T-helper 17 cell (primary cell): ENCODE measurements at places on chromosomes 2 and 18. TPM values are rescaled to one million over a fixed set of nuclear protein-coding genes. Genes with fewer than 3 reads are reported as not detected.

DNA sequence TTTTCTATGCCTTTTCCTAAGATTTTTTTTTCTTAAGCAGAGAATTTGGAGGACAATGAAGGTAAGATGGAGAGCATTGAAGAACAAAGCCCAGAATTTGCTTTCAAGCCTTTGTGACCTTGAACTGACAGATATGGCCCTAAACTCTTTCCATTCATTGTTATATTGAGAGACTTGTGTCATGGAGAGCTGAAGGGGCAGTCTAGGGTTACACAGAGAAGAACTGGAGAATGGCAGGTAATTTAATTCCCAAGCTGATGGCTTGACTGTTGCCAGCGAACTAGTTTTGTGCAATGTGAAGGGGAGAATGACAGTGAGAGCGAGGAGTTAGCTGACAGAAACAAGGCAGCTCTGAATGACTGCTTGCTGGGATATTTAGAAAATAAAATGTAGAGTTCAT is 1344.2 kb downstream of the LRP1B start:
- H3K4me1 ChIP-seq = no peaks in the 10 kb centered on the region
- H3K27me3 ChIP-seq = no peaks in the 10 kb centered on the region
- DNase-seq = no peak
- no peaks in the 10 kb centered on the region for H3K36me3 ChIP-seq

GRCh38 chr2:24075259-24075658 is 867 bp downstream of the SF3B6 start:
- H3K4me3 ChIP-seq = peak overlapping the region; percentile 95
- H3K27me3 ChIP-seq = no peaks in the 10 kb centered on the region
- no peaks in the 10 kb centered on the region for H3K36me3 ChIP-seq
- H3K27ac ChIP-seq = peak overlapping the region; percentile 92
- H3K4me1 ChIP-seq = peaks cover 23% of the 10 kb centered on the region
- DNase-seq = no peak

Gene TWSG1
- total RNA-seq = 6.1 TPM

DNA sequence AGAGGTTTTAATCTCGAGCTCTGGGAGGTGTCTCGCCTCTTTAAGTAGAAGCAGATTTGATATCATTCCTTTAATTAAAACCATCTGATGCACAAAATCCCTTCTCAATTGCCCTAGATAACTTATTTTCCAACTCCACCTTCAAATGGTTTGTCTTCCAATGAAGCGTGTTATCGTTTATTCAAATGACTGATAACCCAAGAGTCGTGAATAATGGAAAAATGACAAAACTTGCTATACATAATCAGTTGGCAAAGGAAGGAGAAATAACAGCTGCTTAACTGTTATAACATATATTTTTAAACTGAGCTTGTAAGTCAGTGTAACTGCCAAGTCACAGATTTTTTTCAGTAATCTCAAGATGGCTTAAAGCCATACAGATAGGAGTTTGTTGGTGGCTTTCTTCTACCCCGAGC is 144.6 kb downstream of the QPCT start:
- peaks cover 3% of the 10 kb centered on the region for H3K36me3 ChIP-seq
- H3K27ac ChIP-seq = no peak overlapping the region
- no peak overlapping the region for H3K4me3 ChIP-seq
- peaks cover 7% of the 10 kb centered on the region for H3K4me1 ChIP-seq
- H3K27me3 ChIP-seq = no peaks in the 10 kb centered on the region

Gene LAMA3
- not detected for total RNA-seq

DNA sequence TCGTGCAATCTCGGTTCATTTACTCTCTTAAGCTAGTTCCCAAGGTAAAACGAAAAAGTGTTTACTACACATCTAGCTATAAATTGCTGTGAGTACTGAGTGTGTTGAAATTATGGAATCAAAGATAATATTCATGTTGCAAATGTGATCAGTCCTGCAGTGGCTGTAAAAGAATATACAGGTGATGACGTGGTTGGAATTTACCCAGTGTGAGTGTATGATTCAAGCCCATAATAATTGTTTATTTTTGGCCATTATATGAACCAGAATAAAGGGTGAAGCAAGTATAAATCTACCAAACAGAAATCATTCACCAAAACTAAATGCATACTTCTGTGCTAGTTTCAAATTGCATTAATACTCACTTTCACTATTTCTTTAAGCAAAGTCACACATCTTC is 1363.6 kb upstream of the CHAC2 start:
- no peak for DNase-seq
- H3K4me3 ChIP-seq = no peak overlapping the region
- no peak overlapping the region for H3K27ac ChIP-seq

GRCh38 chr2:152336119-152336853 is 1.3 kb downstream of the FMNL2 start:
- peaks cover 7% of the 10 kb centered on the region for H3K4me1 ChIP-seq
- peaks cover 64% of the 10 kb centered on the region for H3K27me3 ChIP-seq
- peak overlapping the region; percentile 84 for H3K4me3 ChIP-seq
- H3K36me3 ChIP-seq = peaks cover 2% of the 10 kb centered on the region
- DNase-seq = no peak

- H3K4me3 ChIP-seq = no peak overlapping the region
- H3K27ac ChIP-seq = no peak overlapping the region
- peaks cover 4% of the 10 kb centered on the region for H3K4me1 ChIP-seq
- H3K36me3 ChIP-seq = peaks cover under 1% of the 10 kb centered on the region
- no peaks in the 10 kb centered on the region for H3K27me3 ChIP-seq
- DNase-seq = no peak
Measured at GRCh38 chr2:177519534-177520115, 127.1 kb downstream of the AGPS start.

Gene FEV
- not detected for total RNA-seq

DNA sequence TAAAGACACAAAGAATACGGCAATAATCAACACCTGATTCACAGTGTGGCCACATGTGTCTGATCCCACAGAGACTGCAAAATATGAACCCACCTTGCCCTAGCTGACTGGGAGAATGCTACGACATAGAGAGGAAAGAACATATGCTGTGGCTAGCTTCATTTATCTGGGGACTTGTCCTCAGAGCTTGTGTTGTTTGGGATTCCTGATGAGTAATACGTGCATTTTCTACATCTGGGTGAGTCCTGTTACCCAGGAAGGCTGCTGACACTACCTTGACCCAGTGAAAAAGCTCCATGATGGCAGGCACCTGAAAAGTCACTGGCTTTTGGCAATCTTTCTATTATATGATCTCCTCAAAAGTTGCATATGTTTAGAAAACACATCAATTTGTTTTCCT is 427.7 kb upstream of the LYPD1 start:
- no peaks in the 10 kb centered on the region for H3K36me3 ChIP-seq
- no peak overlapping the region for H3K27ac ChIP-seq
- H3K27me3 ChIP-seq = no peaks in the 10 kb centered on the region
- no peak for DNase-seq

Gene REG1B
- total RNA-seq = not detected

GRCh38 chr2:181904022-181904632 is 12.6 kb downstream of the ITPRID2 start:
- no peak overlapping the region for H3K27ac ChIP-seq
- no peak for DNase-seq
- no peak overlapping the region for H3K4me3 ChIP-seq

GRCh38 chr18:3875376-3875775 is 425.4 kb downstream of the TGIF1 start:
- H3K4me3 ChIP-seq = no peak overlapping the region
- H3K27me3 ChIP-seq = peaks cover 66% of the 10 kb centered on the region
- no peak overlapping the region for H3K27ac ChIP-seq
- no peak for DNase-seq
- H3K4me1 ChIP-seq = peaks cover 10% of the 10 kb centered on the region

DNA sequence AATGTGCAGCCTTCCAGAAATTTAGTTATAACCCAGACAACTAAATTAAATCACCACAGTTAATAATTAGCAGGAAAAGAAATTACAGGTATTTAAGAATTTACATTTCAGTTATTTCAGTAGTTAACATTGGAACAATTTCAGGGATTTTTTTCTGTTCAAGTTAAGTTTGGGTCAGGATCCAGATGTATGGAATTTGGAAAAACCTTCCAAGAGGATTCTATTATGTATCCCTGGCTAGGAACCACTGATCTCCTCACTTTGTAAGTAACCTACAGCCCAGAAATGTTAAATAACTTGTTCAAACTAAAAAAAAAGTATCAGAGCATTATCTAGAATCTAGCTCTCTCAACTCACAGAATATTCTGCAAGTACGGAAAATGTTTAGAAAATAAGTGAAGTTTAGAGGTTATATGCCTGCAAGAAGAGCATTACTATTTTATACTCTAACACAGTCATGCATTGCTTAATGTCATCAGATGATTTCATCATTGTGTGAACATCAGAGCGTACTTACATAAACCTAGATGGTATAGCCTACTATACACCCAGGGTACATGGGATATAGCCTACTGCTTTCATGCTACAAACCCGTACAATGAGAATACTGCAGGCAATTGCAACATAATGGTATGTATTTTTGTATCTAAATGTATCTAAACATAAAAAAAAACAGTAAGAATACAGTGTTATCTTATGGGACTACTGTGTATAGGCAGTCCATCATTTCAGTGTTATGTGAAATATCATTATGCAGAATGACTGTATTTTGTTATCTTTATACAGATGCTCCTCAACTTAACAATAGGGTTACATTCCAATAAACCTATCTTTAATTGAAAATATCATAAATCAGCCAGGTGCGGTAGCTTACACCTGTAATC is 6.1 kb downstream of the NCKAP1 start:
- no peaks in the 10 kb centered on the region for H3K36me3 ChIP-seq
- DNase-seq = no peak
- H3K4me3 ChIP-seq = no peak overlapping the region
- H3K27me3 ChIP-seq = peaks cover 36% of the 10 kb centered on the region
- no peak overlapping the region for H3K27ac ChIP-seq

Gene CKAP2L
- 0.97 TPM for total RNA-seq

Gene TMEM178A
- total RNA-seq = 0.89 TPM

DNA sequence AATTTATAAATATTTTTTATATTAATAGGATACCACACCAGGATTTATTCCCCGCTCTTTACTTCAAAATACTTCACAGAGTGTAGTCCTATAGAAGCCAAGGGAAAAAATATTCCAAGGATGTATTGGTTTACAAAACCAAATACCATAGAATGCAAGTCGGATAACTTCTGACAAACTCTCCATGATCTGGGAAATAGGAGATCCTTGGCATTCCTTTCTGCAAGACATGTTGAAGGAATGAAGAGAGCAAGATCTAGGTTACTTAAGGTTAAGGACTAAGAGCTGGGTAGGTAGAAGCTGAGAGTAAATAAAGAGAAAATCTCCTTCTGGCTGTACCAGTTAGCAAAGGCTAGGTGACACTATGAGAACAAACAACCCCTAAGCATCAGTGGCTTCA is 141.2 kb downstream of the LRATD1 start:
- H3K36me3 ChIP-seq = no peaks in the 10 kb centered on the region
- no peak for DNase-seq
- no peaks in the 10 kb centered on the region for H3K4me1 ChIP-seq
- H3K4me3 ChIP-seq = no peak overlapping the region
- no peaks in the 10 kb centered on the region for H3K27me3 ChIP-seq
